ENCODE measurements at places on chromosomes 4 and X. TPM values are rescaled to one million over a fixed set of nuclear protein-coding genes. Genes with fewer than 3 reads are reported as not detected.

GRCh38 chr4:47831026-47831679 lies 6.7 kb downstream of the CORIN start:
- no peak for DNase-seq

DNA sequence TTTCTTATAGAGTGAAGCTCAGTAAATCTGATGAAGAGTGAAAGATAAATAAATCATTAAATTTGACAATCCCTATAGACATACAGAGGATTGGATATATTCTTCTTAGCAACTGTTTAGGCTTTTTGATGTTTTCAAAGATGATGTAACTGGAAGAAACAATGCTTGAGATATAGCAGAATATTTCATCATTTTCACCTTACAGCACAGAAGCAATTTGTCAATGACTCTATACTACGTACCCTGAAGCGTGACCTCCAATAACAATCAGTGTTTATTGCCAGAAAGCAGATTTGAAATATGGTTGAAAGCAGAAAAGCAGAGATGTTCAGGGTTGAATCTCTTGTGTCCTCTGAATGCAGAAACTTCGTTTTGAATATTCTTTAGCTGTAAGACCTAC lies 228.4 kb downstream of the DTHD1 start:
- DNase-seq, result no peak

GRCh38 chr4:94014484-94015136 lies 186.1 kb downstream of the ATOH1 start:
- DNase-seq, result no peak

- DNase-seq, result no peak
These were observed 70.7 kb upstream of the DCLK2 start for GRCh38 chr4:150007512-150007911.

DNA sequence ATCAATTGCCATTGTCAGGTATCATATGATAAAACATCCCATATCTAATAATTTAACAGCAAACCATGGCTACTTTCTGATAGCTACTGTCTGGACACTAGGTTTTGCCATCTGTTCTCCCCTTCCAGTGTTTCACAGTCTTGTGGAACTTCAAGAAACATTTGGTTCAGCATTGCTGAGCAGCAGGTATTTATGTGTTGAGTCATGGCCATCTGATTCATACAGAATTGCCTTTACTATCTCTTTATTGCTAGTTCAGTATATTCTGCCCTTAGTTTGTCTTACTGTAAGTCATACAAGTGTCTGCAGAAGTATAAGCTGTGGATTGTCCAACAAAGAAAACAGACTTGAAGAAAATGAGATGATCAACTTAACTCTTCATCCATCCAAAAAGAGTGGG lies 7.0 kb downstream of the NPY5R start:
- DNase-seq, result no peak

- no peak for DNase-seq
These were observed 13.2 kb upstream of the SORCS2 start for GRCh38 chr4:7179158-7179557.

- no peak for DNase-seq
These were observed 66.8 kb downstream of the RAPGEF2 start for GRCh38 chr4:159169404-159170302.

TIMM17B gene
- total RNA-seq, result 34.2 TPM

AFAP1 gene
- 92.8 TPM for total RNA-seq

VCX3A gene
- not detected for total RNA-seq

ETDB gene
- not detected for total RNA-seq
